Left lung (tissue), 14 donors: ENCODE measurements at places on chromosomes 5 and 9. TPM values are rescaled to one million over a fixed set of nuclear protein-coding genes. Genes with fewer than 3 reads are reported as not detected.

Gene SH3RF2
- 0.44 TPM for polyA plus RNA-seq

Gene LRRC19
- 0.72 TPM for polyA plus RNA-seq

Gene TEX48
- polyA plus RNA-seq: not detected

Gene CCDC152
- polyA plus RNA-seq: 14.2 TPM

Gene FOXD4
- polyA plus RNA-seq: 0.13 TPM

Gene RASGRF2
- 1.4 TPM for polyA plus RNA-seq

Gene EFCAB9
- not detected for polyA plus RNA-seq

Gene SCGB3A2
- polyA plus RNA-seq: 1,611 TPM

Gene HEMGN
- polyA plus RNA-seq: 4.6 TPM

Gene PCDHB16
- polyA plus RNA-seq: 6.8 TPM

Gene OCLN
- polyA plus RNA-seq: 50.0 TPM

Gene PCDHA2
- 0.15 TPM for polyA plus RNA-seq

Gene ERGIC1
- 122 TPM for polyA plus RNA-seq

Gene TMEM161B
- 26.5 TPM for polyA plus RNA-seq

Gene SELENOP
- polyA plus RNA-seq: 534 TPM

Gene PHF24
- 0.78 TPM for polyA plus RNA-seq

Gene WWC1
- polyA plus RNA-seq: 84.3 TPM

Gene PCDHA9
- polyA plus RNA-seq: 0.11 TPM

Gene SLC25A2
- polyA plus RNA-seq: 0.23 TPM

Gene PPP2R2B
- 0.23 TPM for polyA plus RNA-seq

Gene SH3TC2
- polyA plus RNA-seq: 1.9 TPM

Gene TAF11L3
- polyA plus RNA-seq: not detected

Gene ACOT12
- 0.38 TPM for polyA plus RNA-seq

Gene NCS1
- 16.7 TPM for polyA plus RNA-seq

Gene ISCA1
- polyA plus RNA-seq: 39.5 TPM

Gene FCN1
- polyA plus RNA-seq: 3.4 TPM

Gene LEAP2
- 6.0 TPM for polyA plus RNA-seq

Gene INSYN2B
- 5.5 TPM for polyA plus RNA-seq
